ENCODE measurements at places on chromosomes 5 and 9. TPM values are rescaled to one million over a fixed set of nuclear protein-coding genes. Genes with fewer than 3 reads are reported as not detected.

Gene PCDHA1
- total RNA-seq, result not detected

Gene IQGAP2
- 2.3 TPM for total RNA-seq

Gene INSYN2B
- 52.3 TPM for total RNA-seq

Gene RAB3C
- 4.9 TPM for total RNA-seq

Gene MSMP
- 50.3 TPM for total RNA-seq

Gene KCNT1
- total RNA-seq, result not detected

Gene ABLIM3
- total RNA-seq, result 40.5 TPM

Gene ARID3C
- total RNA-seq, result 0.33 TPM

Gene PCDH12
- 55.6 TPM for total RNA-seq

Gene SPATA31E1
- not detected for total RNA-seq

Gene RUFY1
- 36.7 TPM for total RNA-seq

Gene TLX3
- not detected for total RNA-seq

Gene AMBP
- not detected for total RNA-seq

Gene FGD3
- 0.19 TPM for total RNA-seq

Gene AJM1
- 0.65 TPM for total RNA-seq

Gene SLCO4C1
- not detected for total RNA-seq

Gene MED27
- total RNA-seq, result 25.2 TPM

Gene GIN1
- total RNA-seq, result 7.5 TPM

Gene ZNF608
- 18.2 TPM for total RNA-seq

Gene OLFML2A
- total RNA-seq, result 1.1 TPM

Gene PCDHGB3
- 6.5 TPM for total RNA-seq

Gene EQTN
- not detected for total RNA-seq

Gene SPATA31A5
- not detected for total RNA-seq

Gene GFI1B
- not detected for total RNA-seq

Gene DNAJA1
- total RNA-seq, result 101 TPM

Gene TRPM3
- total RNA-seq, result 0.48 TPM

Gene DTWD2
- total RNA-seq, result 2.9 TPM

Gene SLC6A19
- not detected for total RNA-seq

Gene KIF4B
- 0.33 TPM for total RNA-seq

Gene C8G
- total RNA-seq, result 0.76 TPM

Gene CCL28
- total RNA-seq, result 2.7 TPM

Gene ISCA1
- 32.2 TPM for total RNA-seq

Gene ZNF354C
- 5.6 TPM for total RNA-seq

Gene SLC46A2
- not detected for total RNA-seq

Gene RNF224
- under 0.01 TPM for total RNA-seq

Gene PCDHGB4
- 15.2 TPM for total RNA-seq

Gene ENG
- 209 TPM for total RNA-seq

Gene ZNF622
- total RNA-seq, result 34.0 TPM

Gene ADGRD2
- total RNA-seq, result not detected

Gene FGF1
- total RNA-seq, result under 0.01 TPM

Gene C9orf72
- total RNA-seq, result 8.2 TPM

Gene PDE8B
- 0.10 TPM for total RNA-seq

Gene TMEM252
- not detected for total RNA-seq

Gene MYMK
- not detected for total RNA-seq

Gene GLRA1
- total RNA-seq, result not detected

Gene CDC20B
- 0.19 TPM for total RNA-seq

Gene LRRC19
- total RNA-seq, result not detected

Gene CYLC2
- not detected for total RNA-seq

Gene GADD45G
- not detected for total RNA-seq

Gene PCDHA9
- total RNA-seq, result under 0.01 TPM

Gene CBY3
- total RNA-seq, result not detected

Gene WNT8A
- under 0.01 TPM for total RNA-seq

Gene ANKRD55
- total RNA-seq, result 2.6 TPM

Gene SLC45A2
- total RNA-seq, result 0.10 TPM

Gene C5orf52
- total RNA-seq, result not detected

Gene ADAMTSL1
- 63.9 TPM for total RNA-seq

Measured in vein endothelial cell (primary cell).